Cardiac muscle cell (in vitro differentiated cells and primary cell): ENCODE measurements at places on chromosomes 12 and 14. TPM values are rescaled to one million over a fixed set of nuclear protein-coding genes. Genes with fewer than 3 reads are reported as not detected.

Gene SLC7A8
- 12.6 and 14.0 TPM in 2 replicates for polyA plus RNA-seq

GRCh38 chr14:70670992-70671651, 29.4 kb downstream of the TTC9 start:
- no peak for DNase-seq

Gene LRP10
- polyA plus RNA-seq: 58.6 and 62.7 TPM in 2 replicates

Gene CABP1
- polyA plus RNA-seq: not detected in 2 replicates

Gene NFATC4
- polyA plus RNA-seq: 83.2 and 120 TPM in 2 replicates

DNA sequence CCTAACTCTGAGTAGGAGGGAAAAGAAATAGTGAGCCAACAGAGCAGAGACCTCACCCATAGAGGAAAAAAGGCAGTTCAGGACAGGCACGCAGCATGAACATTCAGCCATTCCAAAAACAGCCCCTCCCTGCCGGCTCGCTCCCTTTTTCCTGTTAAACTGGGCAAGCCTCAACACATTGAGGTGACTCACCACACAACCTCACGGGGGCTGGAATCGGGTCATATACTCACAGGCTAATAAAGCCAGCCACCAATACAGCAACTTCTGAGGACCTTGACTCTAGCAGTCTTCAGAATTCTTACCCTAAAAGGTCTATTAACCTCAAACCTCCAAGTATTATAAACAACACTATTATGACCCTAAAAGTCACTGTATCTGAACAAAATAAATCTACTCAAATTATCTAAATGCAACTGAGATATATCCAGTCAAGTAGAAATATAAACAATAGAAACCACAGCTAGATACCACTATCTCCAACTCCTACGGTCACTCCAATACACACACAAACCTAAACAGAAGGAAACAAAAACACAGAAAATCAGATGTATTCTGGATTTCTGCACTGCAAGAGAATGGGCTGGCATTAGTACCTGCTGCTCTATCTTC, 6.3 kb downstream of the YBX3 start:
- no peak for DNase-seq

Gene LRP1
- 28.3 and 28.5 TPM in 2 replicates for polyA plus RNA-seq

DNA sequence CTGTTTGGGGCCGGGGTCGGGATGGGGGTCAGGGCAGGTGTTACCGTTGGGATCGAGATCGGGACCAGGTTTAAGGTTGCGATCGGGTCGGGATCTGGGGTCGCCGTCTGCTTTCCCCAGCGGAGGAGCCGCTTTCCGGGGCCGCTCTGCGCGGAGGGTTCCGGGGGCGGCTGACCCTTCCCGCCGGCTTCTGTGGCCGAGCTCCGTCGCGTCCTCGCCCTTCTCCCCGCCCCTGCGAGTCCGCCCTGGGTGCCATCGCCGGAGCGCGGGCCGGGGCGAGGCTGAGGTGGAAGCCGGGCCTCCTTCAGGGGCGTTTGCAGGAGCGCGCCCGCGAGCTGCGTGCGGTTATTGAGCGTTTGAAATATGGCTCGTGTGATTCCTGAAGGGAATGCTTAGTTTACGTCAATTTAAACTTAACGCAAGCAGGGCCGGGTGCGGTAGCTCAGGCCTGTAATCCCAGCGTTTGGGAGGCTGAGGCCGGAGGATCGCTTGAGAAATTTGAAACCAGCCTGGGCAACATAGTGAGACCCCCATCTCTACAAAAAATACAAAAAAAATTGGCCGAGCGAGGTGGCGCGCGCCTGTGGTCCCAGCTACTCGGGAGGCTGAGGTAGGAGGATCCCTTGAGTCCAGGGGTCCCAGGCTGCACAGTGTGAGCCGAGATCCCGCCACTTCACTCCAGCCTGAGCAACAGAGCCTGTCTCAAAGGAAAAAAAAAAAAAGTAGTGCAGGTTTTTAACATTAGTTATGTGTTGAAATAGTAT, 620 bp downstream of the PGAM5 start:
- no peak for DNase-seq

Gene RIPK3
- polyA plus RNA-seq: 0.81 TPM in 1 of 2 replicates, not detected in the other

DNA sequence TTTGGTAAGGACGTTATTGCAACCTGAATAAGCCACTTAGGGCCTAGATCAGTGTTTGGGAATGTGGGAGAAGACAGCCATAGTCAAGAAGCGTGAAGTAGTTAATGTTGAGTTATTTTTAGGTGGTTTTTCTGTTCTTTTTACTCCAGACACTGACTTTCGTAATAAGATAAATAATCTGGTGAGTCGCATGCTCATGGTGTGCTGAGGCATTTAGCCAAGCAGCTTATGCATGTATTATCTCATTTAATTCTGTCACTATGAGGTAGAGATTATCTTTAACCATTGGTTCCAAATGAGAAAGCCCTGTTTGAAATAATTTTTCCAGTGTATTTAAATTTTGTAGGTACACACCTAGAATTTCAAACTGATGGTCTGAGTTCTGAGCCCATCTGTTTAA, 67.3 kb downstream of the RCOR1 start:
- no peak for DNase-seq

Gene C1R
- polyA plus RNA-seq: 1.5 and 3.4 TPM in 2 replicates

DNA sequence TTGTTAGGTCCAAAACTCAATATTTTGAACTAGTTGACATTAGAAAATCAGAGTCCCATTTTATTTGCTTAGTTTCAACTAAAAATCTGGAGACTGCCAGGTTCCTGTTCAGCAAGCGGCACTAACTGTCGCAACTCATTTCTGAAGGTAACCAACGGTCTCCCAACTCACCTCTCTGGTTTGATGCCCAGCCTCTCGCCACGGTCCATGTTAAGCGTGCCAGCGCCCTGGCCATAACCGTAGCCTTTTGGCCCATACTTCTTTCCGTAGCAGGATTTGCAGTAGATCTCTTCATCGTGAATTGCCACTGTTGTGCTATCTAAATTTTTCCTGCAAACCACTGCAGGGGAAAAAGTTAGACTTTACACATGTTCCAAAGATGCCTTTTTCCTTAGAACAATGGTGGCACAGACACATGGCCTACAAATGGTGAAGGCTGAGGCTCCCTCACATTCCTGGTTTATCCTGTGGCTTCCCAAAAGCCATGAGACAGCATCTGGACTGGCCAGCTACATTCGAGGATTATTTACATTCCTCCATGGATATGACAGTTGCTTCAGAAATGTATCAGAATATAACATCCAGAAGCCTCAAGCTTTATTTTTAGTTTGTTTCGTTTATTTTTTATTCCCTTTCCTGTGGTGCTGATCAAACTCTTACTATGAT, 15.7 kb downstream of the CSRP2 start:
- DNase-seq: peak; percentile 60

DNA sequence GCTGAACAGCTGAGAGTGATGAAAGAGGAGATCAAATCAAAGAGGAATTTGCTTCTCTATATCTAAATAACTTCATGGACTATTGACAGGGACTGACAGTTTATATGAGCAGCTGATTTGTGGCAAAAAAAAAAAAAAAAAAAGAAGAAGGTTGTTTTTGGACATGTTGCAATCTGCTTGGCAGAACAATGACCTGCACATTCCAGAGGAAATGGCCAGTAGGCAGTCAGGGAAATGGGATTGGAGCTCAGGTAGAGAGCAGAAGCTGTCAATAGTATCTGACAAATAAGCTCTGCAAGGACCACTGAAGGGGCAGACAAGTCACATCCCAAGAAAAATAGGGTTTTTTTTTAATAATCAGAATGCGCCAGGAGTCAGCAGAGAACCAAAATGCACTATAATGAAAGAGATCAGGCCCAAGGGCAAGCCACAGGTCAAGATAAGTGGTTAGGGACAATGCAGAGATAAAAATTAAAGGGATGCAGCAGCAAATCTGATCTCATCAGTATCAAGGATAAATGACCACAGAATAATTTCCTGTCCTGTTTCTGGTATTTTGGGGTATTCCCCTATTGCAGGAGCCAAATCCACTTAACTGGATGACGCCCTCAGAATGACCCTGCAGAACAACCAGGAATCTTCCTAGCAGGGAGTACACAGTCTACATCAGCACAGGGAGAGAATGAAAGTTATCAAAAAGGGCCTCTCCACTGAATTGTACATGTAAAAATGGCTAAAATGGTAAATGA, 22.6 kb upstream of the DUSP16 start:
- peak; percentile 35 for DNase-seq

Gene DENND5B
- 40.4 and 71.6 TPM in 2 replicates for polyA plus RNA-seq

DNA sequence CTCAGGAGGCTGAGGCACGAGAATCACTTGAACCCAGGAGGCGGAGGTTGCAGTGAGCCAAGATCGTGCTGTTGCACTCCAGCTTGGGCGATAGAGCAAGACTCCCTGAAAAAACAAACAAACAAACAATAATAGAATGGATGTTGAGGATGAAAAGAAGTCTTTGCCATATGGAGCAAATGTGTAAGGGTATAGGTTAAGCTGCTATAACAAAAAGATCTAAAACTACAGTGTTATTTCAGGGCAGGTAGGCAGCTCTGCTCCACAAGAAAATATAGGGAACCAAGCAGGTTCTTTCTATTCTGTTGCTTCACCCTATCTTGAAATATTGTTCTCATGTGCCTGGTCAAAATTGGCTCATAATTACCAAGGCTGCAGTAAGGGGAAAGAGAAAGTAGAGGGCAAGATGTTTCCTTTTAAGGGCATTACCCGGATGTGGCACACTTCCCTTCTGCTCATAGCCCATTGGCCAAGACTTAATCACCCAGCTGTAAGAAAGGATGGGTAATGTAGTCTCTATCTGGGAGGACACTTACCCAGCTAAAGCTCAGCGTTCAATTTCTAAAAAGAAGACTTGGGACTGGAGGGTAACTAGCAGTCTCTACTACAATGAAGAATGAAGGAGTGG, 23.5 kb downstream of the SDSL start:
- DNase-seq: no peak

Gene REP15
- polyA plus RNA-seq: not detected in 2 replicates

Gene COQ5
- polyA plus RNA-seq: 99.3 and 112 TPM in 2 replicates

DNA sequence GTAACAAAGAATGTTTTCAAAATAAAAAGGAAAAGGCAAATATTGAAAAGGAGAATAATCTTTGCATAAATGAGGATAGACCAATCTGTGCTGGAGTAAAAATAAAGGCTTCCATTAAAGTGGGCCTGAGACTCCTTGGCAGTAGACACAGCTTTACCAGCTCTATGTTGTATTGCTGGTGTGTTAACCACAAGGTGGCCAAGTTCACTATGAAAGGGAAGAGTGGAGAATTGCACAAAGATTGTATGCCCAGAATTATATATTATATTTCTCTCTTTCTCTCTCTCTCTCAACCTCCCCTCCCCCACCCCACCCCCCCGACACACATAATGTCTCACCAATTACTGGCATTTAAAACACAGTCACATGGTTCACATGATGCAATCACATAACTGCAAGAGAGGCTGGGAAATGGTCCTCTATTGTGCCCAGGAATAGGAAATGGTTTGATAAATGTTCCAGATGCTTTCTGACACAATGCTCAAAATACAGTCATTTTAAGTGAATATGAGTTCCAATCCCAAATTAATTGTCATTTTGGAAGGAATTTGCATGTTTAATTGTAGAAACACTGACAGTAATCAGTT, 222.6 kb upstream of the SYT1 start:
- DNase-seq: no peak

DNA sequence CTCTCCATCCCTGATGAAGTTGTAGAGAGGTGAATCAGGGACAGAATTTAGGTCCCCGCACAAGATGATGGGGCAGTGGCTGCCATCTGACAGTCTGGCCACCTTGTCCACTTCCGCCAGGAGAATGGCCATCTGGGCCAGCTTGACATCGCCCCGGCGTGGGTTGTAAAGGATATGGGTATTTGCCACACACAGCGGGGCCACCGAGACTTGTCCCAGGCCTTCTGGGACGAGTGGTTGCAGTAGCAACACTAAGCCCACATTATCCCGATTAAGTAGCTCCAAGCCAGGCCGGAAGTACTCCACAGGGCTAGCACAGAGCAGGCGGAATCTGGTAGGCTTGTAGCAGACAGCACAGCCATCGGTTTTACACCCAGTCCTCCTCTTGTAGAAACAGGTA, 6.2 kb downstream of the ANGEL1 start:
- DNase-seq: no peak

Gene GUCY2C
- 0.05 and 0.07 TPM in 2 replicates for polyA plus RNA-seq

Gene IKZF4
- polyA plus RNA-seq: 12.5 and 18.1 TPM in 2 replicates

Gene GPR65
- not detected in 2 replicates for polyA plus RNA-seq

Gene SUPT16H
- polyA plus RNA-seq: 61.7 and 86.0 TPM in 2 replicates

- no peak for DNase-seq
Measured at GRCh38 chr14:67232066-67232465, 9.2 kb upstream of the PALS1 start.

DNA sequence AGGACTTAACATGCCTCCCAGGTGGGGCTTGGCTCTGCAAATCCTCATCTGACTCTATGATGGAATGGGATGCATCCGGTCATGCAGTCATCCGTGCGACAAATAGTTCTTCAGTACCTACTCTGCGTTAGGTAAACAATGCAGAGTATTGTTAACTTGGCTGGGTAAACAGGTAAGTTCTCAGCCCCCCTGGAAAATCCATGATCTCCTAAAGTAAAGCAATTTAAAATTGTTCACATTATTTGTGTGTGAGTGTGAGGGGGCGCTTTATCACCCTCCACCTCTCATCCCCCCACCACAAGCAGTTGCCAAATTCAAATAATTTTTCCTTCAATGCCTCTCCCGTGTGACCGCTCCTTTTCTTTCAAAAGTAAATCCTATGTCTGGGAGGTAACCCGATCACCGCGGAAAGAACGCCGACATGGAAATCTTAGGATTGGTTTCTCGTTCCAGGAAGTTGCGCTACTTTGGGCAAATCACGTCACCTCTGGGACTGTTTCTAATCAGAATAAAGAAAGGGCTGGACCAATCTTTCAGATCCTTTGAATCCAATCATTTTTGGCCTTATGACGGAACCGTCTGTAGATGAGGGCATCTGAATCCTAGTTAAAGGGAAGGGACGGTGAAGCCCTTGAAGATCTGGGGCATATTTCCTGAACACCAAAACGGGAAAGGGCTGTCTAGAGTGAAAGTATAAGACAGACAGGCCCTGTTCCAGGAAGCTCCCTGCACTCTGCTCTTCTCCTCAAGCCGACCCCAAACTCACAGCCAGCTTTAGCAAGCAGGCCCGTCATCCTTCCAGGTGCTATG, 44.0 kb upstream of the SINHCAF start:
- DNase-seq: peak; percentile 87
